ENCODE measurements at places on chromosomes 2 and 18.

DNA sequence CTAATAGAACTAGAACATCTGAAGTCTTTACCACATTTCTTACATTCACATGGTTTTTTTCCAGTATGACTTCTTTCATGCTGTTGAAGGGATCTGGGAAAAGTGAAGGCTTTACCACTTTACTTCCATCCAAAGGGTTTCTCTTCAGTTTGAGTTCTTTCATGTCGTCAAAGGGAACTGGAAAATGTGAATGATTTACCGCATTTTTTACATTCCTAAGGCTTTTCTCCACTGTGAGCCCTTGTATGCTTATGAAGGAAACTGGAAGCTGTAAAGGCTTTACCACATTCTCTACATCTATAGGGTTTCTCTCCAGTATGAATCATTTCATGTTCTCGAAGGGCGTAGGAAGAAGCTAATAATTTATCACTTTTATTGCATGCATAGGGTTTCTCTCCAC, 46.7 kb downstream of the NBEAL1 start:
- no peak for DNase-seq

- no peak for DNase-seq
Observed at GRCh38 chr2:143160732-143161707, 31.8 kb downstream of the ARHGAP15 start.

DNA sequence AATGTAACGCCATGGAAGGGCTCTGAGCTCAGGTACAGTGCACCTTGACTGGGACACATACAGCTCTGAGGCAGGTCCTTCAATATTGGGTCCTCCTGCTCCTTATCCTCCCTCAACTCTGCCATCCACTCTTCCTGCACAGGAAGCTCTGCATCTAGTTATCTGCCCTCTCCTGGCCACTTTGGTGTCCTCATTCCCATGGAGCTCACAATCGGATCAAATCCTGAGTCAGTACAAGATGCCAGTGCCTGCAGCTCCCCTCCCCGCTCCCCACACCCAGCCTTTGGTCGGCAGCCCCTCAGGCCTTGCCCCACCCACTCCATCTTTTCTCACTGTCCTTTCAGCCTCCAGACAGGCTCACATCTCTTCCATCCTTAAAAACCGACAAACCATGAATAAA, 58.0 kb downstream of the LRRFIP1 start:
- no peak for DNase-seq

DNA sequence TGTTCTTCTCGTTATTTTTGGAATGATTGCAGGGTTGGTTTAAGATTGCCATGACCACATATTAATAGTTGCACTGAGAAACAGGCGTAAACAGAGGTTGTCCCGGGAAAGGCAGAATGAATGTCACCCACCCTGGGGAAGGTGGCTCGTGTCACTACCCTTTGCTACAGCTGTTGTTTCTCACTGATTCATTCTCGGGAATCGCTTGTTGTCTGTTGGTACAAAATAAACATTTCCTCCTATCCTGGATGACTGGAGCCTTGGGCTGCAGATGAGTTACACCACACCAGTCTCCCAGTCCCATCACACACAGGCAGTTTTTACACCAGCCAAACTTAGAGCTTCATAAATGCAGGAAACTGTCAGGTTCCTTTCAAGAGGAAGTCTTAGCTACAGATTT, 216.7 kb downstream of the GBX2 start:
- no peak for DNase-seq

- no peak for DNase-seq
Observed at GRCh38 chr18:8116341-8117005, 492.8 kb upstream of the RAB12 start.

GRCh38 chr18:3329471-3329870, 67.5 kb downstream of the MYL12B start:
- no peak for DNase-seq

DNA sequence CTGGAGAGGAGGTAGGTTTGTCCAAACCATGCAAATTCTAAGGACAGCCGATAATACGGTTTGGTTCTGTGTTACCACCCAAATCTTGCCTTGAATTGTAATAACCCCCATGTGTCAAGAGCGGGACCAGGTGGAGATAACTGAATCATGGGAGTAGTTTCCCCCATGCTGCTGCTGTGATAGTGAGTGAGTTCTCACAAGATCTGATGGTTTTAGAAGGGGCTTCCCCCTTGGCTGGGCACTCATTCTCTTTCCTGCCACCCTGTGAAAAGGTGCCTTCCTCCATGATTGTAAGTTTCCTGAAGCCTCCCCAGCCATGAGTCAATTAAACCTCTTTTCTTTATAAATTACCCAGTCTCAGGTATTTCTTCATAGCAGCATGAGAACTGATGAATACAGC, 295.2 kb downstream of the NBAS start:
- DNase-seq, result no peak

- no peak for DNase-seq
Observed at GRCh38 chr2:84383271-84383670, 75.8 kb downstream of the SUCLG1 start.

- DNase-seq, result no peak
Observed at GRCh38 chr2:153386481-153386897, 92.1 kb downstream of the RPRM start.

DNA sequence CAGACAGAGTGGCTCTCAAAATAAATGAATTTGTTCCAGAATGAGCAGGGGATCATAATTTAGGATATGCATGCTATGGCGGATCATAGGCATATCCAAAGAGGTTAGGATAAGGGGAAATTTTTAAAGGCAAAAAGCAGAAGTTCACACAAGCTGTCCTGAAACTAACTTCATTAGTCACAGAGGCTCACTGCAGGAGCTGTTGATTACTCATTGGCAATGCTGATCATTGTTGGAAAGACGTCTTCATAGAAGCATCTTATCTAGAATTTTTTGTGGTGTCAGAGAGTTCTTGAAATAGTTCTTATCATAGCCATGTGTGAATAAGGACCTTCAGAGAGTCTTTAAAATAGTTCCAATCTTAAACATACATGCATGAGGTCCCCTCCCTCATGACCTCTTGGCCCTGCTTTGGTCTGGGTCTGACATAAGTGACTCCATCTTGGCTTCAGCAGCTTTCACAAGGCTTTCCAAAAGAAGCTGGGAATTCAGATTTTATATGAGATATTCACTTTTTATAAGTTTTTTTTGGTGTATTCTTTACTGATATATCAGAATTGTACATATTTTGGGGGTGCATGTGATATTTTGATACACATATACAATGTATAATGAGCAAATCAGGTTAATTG, 7.5 kb upstream of the CCDC195 start:
- DNase-seq, result no peak

DNA sequence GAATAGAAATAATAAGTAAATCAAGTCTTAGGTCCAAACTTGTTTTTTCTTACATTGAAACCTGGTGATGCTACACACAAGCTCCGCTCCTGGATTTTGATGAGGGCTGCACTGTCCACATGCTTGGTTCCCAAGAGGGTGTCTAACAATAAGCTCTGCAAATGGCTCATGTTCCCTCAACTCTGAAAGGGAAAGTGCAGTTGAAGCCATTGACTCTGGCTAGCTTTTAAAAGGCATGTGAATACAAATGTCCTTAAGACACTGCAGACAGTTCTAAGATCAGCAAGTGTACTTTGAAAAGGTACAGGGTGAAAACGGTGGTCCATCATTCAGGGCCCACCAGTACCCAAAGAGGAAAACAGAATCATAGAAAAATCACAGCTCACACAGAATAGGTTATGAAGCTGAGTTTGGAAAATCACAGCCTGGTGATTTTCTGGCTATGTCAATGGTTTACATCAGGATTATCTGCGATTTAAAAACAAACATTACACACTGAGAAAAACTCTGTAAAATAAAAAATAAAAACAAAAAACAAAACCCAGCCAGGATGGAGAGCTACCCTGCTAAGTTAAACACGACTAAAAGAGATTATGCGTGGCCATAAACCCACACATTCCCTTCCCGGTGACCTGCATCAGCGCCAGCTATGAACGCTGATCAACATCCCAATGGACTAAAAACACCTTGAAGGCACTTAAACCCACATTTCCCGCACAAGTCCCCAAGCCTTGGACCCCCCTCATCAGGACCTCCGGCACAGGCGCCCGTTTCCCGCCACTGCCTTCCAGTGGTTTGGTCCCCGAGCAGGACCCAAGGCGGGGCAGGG, 554 bp downstream of the PFN4 start:
- DNase-seq, result peak; percentile 4

DNA sequence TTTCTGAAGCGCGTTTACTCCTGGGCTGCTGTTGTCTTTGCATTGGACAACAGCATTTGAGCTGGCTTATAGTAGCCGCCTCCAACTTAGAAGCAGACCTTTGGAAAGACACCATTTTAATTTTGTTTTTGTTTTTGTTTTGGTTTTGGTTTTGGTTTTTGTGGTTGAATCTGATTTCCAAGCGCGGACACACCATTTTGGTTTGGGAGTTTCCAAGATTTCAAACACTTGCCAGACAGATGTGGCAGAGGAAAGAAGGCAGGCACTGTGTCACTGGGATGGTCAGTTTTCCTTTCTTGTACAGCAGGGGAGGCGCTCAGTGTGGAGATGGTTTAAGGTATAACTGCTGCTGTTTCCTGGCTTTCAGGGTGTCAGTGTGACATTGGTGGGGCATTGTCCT, 126.8 kb downstream of the LAMA3 start:
- DNase-seq, result no peak

DNA sequence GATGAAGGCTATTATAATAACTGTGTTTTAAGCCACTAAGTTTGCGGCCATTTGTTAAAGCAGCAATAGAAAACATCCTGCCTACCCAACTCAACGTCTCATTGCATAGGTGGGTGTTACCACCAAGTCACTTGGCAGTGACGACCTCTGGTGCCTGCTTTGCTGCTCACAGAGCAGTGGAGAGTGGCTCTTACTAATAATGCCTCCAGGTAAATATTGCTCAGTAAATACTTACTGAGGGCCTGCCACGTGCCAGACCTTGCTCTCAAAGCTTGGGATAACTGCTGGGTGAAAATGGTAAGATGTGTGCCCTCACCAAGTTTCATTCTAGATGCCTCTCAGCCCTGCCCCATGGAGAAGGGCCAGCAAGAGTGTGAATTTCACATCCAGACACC, 27.7 kb downstream of the ITGA6 start:
- DNase-seq, result no peak

- DNase-seq, result no peak
Observed at GRCh38 chr2:239441261-239442078, 40.6 kb upstream of the HDAC4 start.

DNA sequence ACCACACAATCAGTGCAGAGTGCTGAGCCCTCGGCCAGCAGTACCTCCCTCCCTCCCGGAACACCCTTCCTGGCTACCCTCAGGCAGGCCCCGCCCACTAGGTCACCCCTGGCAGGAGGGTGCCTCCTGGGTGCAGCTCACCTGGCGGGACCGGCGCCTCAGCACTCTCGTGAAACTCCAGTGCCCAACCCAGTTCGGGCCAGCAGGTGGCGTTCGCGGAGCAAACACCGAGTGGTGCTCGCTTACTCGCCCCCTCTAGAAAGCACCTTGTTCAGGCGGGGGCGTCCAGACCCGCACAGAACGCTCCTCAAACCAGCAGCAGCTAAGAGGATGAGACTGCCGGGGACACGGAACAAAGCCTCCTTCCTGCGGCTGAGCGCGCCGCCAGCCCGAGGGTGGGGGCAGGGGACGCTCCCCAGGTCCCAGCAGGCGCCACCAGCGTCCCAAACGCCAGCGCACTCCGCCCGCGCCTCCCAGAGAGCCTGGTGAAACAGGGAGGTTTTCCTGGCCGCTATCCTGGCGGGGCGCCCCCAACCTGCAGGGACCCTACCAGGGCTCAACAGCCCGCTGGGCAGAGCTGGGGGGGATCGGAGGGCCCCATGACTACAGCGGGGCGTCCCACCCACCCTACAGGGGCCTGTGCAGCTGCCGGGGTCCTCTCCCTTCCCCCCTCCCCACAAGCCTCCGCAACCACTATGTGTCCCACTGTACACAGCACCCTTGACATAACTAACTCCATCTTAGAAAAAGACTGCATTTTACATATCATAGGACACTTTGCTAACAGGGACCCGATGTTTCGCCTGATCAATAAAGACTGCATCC, 44.7 kb downstream of the MRPS5 start:
- DNase-seq, result peak; percentile 77

DNA sequence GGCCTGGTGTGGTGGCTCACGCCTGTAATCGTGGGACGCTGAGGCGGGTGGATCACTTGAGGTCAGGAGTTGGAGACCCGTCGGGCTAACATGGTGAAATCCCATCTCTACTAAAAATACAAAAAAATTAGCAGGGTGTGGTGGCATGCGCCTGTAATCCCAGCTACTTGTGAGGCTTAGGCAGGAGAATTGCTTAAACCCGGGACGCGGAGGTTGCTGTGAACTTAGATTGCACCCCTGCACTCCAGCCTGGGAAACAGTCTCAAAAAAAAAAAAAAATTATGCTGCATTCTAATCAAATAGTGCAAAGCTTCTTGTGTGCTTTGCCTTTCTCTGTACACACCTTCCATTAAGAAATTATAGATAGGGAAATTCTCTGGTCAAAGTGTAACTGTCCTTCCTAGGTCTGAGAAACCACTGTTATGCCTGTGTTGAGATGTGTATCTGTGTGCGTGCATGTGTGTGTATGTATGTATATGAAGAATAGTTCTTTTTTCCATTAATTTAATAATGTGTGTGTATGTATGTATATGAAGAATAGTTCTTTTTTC, 2.5 kb downstream of the CD28 start:
- no peak for DNase-seq

DNA sequence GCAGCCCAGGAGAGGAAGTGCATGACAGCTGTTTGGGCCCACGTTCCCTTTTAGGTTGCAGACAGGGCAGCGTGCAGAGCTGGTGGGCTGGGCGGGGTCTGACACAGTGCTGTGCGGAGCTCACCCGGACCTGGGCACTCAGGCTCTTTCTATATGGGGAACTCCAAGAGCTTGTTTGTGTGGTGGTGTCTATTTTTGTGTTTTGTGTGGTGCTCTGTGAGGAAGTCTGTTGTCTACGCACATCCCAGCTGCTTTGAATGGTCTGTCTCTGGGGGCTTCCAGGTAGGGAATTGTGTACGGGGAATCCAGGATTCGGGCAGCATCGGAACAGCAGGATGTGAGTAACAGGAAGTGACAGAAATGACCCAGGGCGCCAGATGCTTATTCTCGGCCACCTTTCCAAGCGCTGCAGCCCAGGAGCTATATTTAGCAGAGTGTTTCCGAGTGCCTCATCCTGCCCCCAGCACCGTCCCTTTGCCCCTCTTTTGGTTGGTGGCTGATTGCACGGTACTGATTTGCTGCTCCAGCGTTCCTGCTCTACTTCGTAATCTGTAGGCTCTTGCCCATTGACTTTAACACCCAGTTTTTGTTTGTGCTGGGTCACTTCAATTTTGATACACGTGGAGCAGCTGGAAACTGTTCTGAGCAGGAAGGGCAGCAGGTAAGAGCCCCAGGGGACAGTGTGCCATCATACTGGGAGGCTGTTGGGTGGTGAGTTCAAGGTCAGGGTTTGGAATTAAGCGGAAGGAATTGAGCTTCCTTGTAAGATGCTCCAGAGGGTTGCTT, 64.7 kb downstream of the DGKD start:
- DNase-seq, result no peak

GRCh38 chr2:176931588-176932563, 280.7 kb upstream of the HNRNPA3 start:
- DNase-seq, result no peak

- DNase-seq, result no peak
Observed at GRCh38 chr18:25186871-25187270, 165.1 kb downstream of the ZNF521 start.
